Stimulated activated CD8-positive, alpha-beta memory T cell treated with anti-CD3 and anti-CD28 coated beads, Interleukin-4, amount 100 ng/mL, for 1 hour (primary cell): ENCODE measurements at places on chromosomes 6 and 20.

DNA sequence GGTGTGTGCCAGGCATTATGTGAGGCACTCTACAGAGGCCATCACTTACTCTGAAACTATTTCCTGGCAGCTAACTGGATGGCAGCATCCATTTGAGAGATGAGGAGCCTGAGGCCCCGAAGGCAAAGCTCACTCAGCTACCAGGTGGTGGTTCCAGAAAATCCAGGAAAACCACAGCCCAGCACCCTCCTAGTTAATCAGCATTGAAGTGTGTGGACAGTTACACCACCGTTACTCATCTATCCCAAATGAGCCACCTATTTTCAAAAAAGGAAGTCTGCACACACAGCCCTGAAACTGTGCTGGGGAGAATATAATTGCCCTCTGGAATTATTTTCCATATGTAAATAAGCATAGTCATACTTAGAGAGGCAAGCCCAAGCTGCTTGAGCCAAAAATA lies 67.4 kb downstream of the CNBD2 start:
- DNase-seq = no peak

GRCh38 chr20:57410398-57410920 lies 19.3 kb downstream of the RBM38 start:
- DNase-seq = no peak

DNA sequence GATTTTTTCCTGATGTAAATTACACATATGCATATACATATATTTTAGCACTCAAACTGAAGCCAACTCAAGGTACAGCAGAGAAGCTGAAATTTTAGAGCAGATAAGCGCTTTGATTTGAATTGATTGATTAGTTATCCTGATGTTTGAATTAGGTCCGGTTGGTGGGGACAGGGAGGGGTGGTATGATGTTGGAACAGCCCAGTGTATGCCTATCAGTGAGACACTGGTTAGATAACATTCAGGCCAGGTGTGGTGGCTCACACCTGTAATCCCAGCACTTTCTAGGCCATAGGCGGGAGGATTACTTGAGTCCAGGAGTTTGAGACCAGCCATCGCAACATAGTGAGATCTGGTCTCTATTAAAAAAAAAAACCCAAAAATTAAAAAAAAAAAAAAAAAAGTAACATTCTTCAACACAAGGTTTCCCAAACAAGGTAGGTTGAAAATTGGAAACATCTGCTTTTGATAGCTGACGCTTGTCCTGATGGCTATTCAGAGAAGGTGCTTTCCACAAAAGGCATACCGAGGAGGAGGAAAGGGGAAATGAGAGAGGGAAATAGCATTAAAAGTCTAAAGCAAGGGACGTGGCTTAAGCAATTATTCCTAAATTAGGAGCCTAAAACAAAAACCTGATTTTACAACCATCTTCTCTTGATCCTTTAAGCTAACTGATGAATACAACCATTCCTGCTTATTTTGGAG lies 288.4 kb upstream of the JARID2 start:
- no peak for DNase-seq

- no peak for DNase-seq
Observed at GRCh38 chr20:58982406-58983114, 1.5 kb downstream of the NELFCD start.

DNA sequence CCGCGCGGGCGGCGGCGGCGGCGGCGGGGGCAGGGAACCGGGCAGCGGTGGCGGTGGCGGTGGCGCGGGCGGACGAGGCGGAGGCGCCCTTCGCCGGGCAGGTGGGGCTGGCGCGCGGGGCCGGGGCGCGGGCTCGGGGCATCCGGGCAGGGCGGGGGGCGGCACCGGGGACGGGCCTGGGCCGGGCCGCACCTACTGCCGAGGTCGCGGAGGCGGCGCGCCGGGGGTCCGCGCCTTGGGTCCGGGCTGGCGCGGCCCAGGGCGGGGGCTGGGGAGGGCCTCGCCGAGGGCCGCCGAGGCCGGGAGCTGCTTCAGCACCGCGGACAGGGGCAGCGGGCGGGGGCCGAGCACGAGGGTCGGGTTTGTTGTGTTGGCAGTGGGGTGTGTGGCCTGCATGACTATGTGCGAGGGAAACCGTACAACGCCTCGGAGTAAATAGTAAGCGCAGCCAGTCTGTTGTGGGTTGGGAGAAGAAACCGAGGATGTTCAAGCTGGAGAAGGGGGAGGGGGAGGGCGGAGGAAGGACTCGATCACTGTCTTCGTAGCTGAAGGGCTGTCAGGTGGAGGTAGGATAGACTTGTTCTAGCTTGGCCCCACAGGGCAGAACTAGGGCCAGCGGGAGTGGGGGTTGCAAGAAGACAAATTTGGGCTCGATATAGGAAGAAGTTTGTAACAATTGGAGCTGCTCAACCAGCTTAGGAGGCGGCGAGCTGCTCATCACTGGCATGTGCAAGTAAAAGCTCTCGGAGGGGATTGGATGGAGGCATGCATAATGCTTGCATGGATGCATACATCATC lies 593 bp downstream of the MMP24 start:
- DNase-seq = no peak

DNA sequence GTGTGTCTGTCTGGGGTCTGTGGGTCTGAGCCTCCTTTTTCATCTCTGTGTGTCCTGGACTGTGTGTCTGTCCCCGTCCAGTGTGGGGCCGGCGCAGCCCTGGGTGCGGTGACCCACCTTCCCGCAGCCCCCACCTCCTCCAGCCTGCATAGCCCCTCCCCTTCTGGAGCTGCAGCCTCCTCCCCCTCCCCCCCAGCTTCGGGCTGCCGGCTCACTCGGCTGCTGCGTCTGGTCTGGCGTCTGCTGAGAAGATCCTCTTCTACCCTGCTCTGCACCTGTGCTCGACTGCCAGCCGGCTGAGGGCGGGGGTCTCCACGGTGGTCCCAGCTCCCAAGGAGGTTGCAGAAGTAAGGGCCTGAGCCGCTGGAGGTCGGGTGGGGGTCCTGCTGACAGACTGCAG lies 7.6 kb upstream of the LKAAEAR1 start:
- no peak for DNase-seq

DNA sequence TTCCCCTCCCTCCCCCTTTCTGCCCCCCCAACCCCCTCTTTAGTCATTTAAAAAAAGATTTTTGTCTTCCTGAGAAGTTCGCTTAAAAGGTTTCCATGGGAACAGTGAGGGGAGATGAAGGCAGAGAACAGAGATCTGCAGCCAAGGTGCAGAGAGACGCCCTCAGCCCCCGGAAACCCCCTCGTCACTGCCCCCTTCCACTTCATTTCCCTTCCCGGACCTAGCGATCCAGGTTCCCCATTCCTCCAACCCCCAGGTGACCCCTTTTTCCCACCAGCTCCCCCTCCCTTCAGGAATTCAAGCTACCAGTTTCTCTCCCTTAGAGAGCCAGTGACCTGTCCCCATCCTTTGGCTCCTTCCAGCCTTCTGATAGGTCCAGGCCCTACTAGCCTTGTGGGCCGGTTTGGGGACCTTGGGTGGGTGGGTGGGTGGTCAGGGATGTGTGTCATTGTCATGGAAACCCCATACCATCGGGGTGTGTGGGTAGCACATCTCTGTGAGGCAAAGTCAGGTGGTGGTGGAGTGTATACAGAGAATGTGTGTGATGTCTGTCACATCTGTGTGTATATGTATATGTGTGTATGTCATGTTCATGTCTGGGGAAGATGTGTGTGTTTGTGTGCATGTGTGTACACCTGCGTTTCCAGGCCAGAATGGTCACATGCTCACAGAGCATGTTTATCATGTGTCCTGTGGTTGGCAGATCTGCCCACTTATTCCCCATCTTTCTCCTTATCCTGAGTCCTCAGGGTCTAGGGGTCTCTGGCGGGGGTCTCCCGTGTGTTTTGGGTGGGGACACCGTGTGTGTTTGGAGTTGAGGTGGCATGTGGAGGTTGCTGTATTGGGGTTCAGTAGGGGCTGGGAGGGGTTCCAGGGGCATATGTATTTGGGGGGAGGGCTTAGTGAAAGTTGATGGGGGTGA lies 7.0 kb downstream of the SYNGAP1 start:
- DNase-seq = no peak

DNA sequence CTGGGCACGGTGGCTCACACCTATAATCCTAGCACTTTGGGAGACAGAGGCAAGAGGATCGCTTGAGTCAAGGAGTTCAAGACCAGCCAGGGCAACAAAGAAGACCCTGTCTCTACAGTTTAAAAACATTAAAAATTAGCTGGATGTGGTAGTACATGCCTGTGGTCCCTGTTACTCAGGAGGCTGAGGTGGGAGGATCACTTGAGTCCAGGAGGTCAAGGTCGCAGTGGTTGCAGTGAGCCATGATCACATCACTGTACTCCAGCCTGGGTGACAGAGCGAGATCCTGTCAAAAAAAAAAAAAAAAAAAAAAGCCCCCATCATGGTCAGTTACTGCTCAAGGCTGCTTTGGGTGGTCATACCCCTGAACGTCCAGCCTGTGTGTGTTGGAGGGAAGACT lies 55.8 kb downstream of the ARHGAP40 start:
- DNase-seq = no peak

GRCh38 chr20:62820208-62820961 lies 3.5 kb downstream of the COL9A3 start:
- DNase-seq = no peak

DNA sequence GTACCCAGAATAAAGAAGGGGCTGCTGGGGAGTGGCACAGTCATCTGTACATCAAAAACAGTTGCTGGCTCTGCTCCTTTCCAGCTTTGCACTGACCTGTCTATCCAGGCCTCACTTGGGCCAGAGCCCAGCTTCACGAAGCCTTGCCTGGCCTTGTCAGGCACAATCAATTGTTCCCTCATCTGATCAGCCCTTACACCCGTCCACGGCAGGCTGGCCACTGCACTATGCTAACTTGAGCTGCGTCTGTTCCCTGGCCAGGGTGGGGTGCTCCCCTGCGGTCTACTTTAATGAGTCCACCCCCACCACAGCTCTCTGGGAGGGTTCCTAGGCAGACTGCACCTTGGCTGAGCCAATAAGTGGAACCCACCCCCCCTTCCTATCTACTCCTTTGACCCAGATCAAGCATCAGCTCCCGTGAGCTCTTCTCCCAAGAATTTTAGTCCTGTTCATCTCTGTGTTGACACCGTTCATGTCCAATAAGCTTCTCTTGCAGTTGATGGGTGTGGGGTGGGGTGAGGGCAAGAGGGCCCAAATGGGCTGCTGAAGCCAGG lies 74.3 kb upstream of the MLN start:
- DNase-seq = no peak
